Sigmoid colon (tissue), 7 donors: ENCODE measurements at places on chromosomes 5 and 9. TPM values are rescaled to one million over a fixed set of nuclear protein-coding genes. Genes with fewer than 3 reads are reported as not detected.

TAF11L8 gene
- not detected for total RNA-seq

- no peak for DNase-seq
Observed at GRCh38 chr9:128150594-128151308, 1.5 kb downstream of the LCN2 start.

RAD1 gene
- total RNA-seq, result 15.8 TPM

DNA sequence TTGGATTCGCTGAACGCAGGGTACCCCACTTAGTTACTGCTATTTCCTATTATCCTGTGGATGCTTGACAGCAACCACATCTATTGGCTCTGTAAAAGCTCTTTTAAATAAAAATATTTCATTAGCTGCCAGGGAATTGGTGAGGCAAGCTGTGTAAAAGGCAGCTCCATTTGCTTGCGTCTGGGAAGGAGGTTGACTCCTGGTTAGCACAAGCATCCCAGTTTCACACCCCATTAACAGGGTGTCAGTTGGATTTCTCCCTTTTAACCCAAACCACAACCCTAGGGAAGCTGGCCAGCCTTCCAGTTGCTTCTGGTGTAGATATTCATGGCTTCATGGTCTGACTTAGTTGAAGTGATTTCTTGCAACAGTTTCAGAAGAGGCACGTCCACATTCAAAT is 151.0 kb downstream of the GPBP1 start:
- no peak for DNase-seq

- DNase-seq, result no peak
Observed at GRCh38 chr9:125460346-125460745, 198.7 kb downstream of the GAPVD1 start.

STKLD1 gene
- 2.1 TPM for total RNA-seq

DNA sequence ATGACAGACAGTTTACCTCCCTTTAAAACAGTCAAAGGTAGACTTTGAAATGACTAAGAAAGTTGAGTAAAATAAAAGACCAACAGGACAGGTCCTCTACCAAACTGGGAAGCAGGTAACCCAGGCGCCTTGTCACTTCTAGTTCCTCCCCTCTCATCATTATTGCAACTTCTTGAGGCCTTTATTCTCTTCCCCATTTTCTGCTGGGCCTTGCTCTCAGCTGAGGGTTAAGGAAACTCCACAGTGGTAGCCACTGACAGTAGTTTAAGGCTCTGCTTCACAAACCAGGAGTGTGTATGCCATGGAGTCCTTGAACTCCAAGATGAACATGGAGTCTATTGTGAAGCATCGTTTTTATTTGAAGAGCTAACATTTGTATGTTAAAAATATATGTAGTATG is 36.9 kb upstream of the TCERG1 start:
- no peak for DNase-seq

DNA sequence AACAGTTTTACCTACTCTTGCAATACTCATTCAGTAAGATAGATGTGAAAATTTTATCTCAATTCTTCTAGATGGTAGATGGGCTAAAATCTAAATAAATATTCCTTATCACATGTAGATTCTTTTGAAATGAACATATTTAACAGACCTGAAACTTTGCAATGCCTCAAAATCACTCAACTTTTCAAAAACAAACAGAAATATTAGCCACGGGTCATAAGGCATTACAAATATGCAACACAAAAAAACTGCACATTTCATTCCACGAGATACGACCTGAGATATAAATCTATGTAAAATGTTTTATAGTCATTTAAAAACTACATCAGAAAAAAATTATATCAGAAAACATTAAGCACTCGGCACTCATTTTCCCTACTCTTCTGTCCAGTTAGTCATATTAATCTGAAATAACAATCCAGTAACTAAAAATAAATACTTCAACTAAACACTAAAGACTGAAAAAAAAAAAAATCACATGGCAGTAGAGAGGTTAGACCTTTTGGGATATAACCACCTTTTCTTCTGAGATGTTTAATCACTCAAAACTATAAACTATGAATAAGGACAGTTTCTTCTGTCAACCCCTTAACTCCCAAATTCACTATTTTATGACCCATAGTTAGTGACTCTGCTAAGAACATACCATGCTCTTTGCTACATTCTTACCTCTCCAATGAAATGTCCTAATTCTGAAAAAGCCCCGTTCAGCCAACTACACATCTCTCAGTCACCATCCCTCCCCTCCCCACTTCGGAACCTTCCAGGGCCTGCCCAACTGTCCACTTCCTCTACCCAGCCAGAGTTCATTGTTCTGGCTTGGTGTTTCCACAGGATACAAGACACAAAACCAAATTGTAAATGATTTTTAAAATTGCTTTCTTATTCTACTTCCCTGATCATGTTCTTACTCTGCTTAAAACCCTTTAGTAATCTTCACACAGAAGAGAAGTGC is 6.4 kb downstream of the HOMER1 start:
- no peak for DNase-seq

PLAA gene
- total RNA-seq, result 20.8 TPM

GRCh38 chr9:34891386-34891785 is 66.7 kb upstream of the PHF24 start:
- no peak for DNase-seq

KIF4B gene
- 0.16 TPM for total RNA-seq

ANKRD18A gene
- under 0.01 TPM for total RNA-seq

LCN15 gene
- total RNA-seq, result not detected

DEPDC1B gene
- total RNA-seq, result not detected

UBAC1 gene
- 69.4 TPM for total RNA-seq

DNA sequence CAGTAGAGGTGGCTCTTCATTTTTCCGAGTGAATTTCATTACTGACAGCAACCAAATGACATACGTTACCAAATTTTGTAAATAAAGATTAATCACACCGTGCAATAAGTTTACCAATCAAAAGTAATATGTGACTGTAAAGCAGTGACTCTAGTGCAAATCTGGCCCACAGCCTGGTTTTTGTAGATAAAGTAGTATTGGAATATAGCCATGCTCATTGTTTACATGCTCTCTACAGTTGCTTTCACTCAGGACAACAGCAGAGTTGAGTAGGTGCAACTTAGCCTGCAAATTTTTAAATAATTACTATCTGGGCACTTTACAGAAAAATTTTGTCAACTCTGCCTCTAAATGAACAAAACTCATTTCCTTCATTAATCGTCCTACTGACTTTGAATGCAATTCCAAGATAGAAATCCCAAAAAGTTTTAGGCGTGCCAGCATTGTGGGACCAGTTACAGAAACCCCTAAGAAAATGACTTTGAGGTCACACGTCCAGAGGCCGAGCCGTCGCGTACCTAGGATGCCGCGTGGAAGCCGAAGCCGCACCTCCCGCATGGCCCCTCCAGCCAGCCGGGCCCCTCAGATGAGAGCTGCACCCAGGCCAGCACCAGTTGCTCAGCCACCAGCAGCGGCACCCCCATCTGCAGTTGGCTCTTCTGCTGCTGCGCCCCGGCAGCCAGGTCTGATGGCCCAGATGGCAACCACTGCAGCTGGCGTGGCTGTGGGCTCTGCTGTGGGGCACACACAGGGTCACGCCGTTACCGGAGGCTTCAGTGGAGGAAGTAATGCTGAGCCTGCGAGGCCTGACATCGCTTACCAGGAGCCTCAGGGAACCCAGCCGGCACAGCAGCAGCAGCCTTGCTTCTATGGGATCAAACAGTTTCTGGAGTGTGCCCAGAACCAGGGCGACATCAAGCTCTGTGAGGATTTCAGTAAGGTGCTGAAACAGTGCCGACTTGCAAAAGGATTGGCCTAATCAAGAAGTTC is 180.7 kb upstream of the TLE4 start:
- DNase-seq, result peak; percentile 62

GRCh38 chr5:2960294-2960693 is 208.8 kb upstream of the IRX2 start:
- DNase-seq, result no peak

GRCh38 chr5:109476292-109476691 is 66.5 kb upstream of the PJA2 start:
- DNase-seq, result no peak

GRCh38 chr5:148748702-148749392 is 77.6 kb upstream of the ADRB2 start:
- no peak for DNase-seq

GRCh38 chr5:51650824-51651223 is 267.6 kb downstream of the ISL1 start:
- DNase-seq, result no peak

HSPB3 gene
- total RNA-seq, result 17.4 TPM

GRCh38 chr9:138033950-138034349 is 156.4 kb downstream of the CACNA1B start:
- DNase-seq, result no peak

DNA sequence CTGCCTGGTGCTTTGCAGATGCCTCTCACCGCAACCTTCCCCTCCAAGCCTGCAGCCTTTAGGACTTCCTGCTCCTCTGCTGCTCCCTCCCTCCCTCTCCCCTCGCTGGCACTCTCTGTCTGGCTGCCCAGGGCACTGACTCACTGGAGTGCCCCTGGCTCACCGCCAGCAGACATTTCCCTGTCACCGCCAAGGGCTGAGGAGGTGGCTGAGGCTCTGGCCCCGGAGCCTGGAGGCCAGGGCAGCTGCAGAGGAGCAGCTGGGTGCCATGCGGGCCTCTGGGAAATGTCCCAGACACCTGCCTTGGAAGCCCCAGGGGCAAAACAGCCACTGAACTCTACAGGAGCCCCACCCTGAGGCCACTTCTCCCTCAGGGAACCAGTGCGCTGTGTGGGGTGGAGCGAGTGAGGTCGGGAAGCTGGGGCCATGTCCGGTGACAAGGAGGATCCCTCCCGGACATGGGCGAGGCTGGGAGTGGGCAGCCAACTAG is 53.4 kb downstream of the TENT4A start:
- DNase-seq, result peak; percentile 93

DNA sequence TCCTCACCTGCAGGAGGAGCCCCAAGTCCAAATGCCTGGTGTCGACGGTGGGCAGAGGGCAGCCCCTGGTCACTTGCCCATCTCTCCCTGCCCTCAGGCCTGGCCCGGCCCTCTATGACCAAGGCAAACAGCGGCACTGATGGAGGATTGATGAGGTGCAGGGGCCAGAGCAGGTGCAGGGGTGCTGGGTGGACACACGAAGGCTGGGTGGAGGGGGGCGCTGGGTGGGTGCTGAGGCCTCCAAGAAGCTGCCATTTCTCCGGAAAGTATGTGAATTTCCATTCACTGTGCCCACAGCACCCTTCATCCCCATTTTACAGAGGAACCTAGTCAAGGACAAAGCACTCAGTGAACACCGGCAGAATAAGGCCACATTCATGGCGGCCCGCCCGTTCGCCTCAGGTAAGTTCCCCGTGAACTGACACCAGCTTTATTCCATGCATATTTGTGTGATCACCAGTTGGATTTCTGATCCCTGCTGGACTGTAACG is 143.8 kb upstream of the PPP1R26 start:
- DNase-seq, result peak; percentile 34

TMEM215 gene
- total RNA-seq, result not detected

DNA sequence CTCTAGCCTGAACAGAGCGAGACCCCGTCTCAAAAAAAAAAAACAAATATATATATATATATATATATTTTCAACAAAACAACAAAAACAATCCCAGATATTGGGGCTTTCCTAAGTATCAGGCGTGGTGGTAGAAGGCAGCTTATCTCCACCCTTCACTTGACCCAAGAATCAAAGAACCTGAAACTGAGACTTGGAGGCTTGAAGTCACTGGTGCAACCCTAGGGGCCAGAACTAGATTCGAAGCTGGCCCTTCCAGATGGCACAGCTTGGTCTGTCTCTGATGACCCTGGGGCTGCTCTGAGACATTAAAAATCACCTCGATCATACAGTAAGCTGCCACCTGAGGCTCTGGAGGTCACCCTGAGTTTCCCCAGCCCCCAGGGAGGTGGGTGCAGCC is 1.3 kb upstream of the KCNMB1 start:
- no peak for DNase-seq

DNA sequence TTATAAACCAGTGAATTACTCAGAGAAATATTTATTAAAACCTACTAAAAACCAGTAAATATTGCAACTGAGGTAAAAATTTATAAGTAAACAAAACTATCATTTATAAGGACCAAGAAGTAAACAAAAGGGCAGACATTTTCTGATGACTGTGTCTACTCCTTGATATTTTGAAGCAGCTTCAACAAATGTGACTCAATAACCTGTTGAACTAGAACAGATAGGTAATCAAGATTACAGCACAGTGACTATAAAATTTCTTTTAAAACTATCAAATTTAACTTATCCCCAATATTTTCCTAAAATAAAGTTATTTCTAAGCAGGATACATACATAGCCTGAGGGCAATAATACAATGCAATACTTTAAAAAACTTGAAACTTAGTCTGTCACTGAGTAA is 12.8 kb downstream of the ANKRA2 start:
- no peak for DNase-seq

PTGR1 gene
- total RNA-seq, result 33.9 TPM

DNA sequence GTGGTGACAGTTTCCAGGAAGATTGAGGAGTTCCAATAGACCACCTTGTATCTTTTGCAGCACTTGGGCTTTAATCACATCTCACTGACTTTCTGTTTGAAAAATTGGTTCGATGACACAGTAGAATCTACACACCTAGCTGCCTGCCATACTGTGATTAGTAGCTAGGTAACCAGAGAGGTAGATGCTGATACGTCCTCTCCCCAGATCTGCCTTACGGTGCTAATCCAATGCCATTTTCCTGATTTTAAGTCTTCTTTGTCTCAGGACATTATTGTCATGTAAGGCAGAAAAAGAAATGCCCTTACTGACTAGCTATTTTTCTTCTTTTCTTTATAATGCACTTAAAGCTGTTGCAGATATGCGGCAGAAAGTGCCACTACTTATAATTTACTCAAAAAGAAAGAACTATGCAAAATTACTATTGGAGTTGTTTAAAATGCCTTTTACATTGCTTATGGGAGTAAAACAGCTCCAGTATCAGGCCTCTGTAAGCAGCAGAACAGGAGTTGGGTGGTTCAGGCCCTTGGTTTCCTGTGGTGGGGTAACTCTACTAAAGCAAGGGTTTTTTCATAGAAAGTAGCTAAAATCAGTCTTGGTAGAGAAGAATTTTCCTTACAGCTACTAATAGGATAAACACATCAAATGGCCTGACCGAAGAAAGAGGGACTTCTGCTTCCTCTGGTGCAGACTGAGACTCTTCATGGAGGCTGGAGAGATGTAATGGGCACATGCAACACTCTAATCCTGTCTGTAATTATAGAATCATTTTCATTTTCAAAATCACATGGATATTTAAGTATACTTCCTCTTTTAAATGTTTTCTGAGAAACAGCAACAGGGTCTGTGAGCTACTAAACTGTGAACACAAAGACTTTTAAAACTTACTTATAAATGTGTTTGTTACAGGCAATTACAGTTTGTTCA is 177.2 kb downstream of the MAPKAP1 start:
- no peak for DNase-seq

- DNase-seq, result no peak
Observed at GRCh38 chr5:7396713-7397454, 946 bp downstream of the ADCY2 start.

GRCh38 chr9:120416781-120417427 is 163.1 kb downstream of the CDK5RAP2 start:
- DNase-seq, result no peak

PTPN3 gene
- total RNA-seq, result 2.5 TPM

CCL21 gene
- total RNA-seq, result 61.6 TPM

CCDC171 gene
- 3.0 TPM for total RNA-seq

GRCh38 chr5:172695232-172696054 is 54.4 kb downstream of the NEURL1B start:
- peak; percentile 70 for DNase-seq

F2RL1 gene
- 0.36 TPM for total RNA-seq

- DNase-seq, result no peak
Observed at GRCh38 chr9:76620581-76620980, 143.7 kb upstream of the PCA3 start.

SPACA9 gene
- total RNA-seq, result 14.0 TPM
